NCI-H226 (cell line): ENCODE measurements at places on chromosomes 7 and 10.

- no peak for DNase-seq
Measured at GRCh38 chr7:11831156-11831735, 752 bp downstream of the THSD7A start.

DNA sequence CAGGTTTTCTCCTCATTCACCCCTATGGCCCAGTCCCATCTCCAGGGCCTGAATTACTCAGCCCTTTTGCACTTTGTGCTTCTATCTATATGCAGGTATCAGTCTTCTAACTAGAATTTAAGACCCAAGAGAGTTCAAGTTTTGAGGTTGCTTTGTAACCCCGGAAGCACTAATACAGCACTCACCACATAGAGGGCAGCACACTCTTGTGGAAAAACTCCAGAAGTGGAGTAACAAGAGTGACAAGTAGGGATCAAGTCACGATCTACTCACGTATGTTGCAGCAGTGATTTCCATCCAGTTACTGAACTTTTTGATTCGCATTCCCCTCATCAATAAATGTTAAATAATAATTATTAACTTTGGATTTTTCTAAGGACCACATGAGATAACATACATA, 151.0 kb downstream of the CHCHD3 start:
- DNase-seq, result no peak

GRCh38 chr7:135273581-135273980, 39.9 kb downstream of the STRA8 start:
- no peak for DNase-seq

- no peak for DNase-seq
Measured at GRCh38 chr7:100190048-100190711, 12.5 kb downstream of the STAG3 start.

- DNase-seq, result no peak
Measured at GRCh38 chr10:96703358-96703757, 17.0 kb downstream of the PIK3AP1 start.

DNA sequence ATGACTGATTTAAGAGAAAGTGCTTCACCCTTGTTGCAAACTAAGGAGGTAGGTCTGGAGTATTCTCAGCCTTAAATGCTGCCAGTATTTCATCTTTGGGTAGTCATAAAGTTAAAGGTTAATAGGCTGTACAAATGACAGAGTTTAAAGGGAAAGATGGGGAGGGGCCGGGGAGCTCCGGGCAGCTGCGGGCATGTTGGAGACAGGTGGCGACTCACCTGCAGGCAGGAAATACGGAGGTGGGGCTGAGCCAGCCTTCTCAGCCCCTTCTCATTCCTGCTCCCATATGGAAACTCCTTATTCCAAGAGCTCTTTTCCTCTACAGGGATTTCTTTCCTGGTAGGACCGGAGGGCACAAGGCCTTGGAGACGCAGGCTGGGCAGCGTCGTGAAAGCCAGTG, 31.8 kb upstream of the HMX3 start:
- no peak for DNase-seq

DNA sequence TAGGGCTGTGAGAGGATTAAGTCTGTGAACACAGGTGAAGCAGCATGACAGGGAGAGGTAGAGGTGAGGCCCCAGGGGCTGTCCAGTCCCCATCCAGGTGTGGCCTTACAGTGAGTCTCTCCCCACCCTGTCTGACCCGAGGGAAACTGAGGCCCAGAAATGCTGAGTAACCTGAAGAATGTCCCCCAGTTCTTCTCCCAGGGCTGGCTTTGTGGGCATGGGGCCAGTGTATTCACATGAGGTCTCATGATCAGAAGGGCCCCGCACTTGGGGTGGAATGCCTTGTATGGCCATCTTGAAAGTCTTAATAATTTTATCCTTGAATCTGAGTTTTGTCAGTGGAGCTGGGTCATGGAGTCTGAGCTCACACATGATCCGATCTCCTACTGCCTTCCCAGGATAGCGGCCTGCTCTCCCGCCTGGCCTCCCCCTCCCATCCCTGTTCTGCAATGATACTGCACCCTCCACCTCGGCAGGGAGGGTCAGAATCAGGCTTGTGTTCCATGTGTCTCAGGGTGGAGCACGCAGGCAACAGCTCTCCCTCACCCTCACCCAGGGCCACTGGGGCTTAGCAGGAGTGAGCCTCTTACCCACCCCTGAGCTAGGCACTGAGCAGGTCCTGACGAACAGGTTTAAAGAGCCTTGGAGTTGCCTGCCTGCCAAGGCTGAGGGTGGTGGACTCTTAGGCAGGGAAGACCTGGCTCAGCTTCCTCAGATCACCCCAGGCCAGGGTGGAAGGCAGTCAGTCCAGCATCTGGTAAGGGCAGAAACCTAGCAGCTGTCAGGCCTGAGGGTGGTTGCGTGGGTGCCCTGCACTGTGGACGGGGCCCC, 41.4 kb upstream of the NPFFR1 start:
- no peak for DNase-seq

DNA sequence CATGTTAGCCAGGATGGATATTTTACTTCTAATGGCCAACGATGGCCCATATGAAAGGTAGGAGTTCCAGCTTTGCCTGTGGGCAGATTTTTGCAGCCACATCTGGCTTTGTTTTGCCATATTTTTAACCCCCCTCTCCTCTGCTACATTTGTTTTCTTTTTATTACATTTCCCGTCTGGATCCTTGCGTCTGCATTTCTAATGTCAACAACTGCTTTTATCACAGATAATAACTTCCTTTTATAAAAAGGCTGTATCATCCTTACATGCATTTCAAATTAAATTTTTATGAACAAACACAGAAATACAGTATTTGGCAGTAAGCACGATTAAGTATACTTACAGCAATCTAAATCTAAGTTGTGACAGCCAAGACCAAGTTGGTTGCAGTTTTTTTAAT, 156.0 kb downstream of the BAMBI start:
- no peak for DNase-seq

GRCh38 chr7:13466874-13467547, 522.5 kb downstream of the ETV1 start:
- no peak for DNase-seq

DNA sequence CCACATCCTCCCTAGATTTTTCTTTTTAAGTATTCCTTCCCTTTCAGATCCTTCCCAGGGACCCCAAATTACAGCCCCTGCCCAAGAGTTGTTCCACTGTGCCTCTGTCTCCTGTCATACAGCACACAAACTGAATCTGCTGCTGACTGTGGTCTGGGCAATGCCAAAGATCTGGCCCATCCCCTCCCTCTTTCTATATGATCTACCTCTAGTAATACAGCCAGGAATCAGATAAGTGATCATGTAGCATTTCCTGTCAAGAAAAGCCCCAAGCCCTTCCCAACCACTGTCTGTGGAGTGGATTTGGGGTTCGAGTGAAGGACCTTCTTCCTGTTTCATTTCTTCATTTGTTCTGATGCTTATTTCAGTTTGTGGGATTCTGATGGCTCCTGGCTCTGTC, 6.7 kb downstream of the STX1A start:
- no peak for DNase-seq

GRCh38 chr7:92797693-92798092, 38.7 kb downstream of the CDK6 start:
- DNase-seq, result peak; percentile 42

GRCh38 chr7:100642534-100642907, 1.2 kb upstream of the TFR2 start:
- no peak for DNase-seq

DNA sequence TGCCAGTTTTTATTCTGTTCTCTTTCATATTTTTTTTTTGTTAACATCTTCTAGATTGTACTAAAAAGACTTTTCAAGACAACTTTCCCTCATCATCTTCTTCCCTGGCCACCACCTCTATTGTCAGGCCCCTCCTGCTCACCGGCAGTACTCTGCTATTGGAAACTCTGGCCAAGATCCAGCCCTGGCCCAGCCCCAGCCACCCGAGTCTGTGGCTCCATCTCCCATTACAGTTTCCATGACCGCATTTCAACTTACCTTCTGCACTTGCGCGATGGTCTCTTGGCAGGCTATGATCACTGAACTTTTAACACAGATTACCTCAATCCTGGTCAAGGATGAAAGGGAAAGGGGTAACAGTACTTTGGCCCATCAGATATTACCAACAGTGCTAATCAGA, 137.7 kb upstream of the POM121L12 start:
- no peak for DNase-seq

GRCh38 chr7:51817694-51818225, 501.2 kb upstream of the COBL start:
- no peak for DNase-seq

DNA sequence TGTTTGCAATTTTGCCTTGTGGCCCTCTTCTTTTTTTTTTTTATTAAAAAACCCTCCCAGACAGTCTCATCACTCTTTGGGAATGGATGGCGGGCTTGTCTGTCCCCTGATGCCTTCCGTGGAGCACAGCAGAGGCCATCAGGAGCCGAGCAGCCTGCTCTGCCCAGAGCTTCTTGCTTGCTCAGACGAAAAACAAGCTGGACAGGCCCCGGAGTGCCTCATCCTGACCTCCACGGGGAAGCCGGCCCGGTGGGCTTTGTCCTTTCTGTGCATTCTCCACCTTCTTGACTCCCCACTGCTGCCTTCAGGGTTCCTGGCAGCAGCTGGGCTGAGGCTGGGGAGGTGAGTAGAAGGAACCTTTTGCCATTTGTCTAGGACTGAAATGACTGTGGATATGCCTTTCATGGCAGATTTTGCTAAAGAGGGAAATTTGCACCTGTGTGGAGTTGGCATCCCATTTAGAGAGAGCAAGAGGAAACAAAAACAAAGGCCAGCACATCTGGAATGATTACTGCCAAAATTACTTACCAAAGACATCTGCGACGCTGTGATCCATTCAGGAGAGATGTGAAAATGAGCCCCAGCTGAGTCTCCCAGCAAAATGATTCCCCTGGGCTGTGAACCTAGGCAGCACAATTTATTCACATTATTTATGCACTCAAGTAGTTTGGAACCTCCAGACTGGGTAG, 108.3 kb downstream of the AOAH start:
- no peak for DNase-seq

DNA sequence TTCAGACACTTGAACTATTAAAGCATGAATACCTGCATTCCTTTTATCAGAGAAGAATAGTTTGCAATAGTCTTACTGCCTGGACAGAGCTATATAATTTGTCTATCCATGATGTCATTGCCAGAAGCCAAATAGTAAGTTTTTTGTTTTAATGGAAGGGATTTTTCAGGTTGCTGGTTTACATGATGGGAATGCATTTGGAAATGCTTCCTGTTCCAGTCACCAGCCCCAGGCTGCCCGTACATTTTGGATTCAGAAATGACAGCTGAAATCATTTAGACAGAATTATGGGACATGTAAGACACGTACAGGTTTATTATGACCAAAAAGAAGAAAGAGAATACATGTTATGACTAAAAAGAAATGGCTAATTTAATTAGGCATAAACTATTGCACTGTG, 293.1 kb downstream of the CDK14 start:
- no peak for DNase-seq

DNA sequence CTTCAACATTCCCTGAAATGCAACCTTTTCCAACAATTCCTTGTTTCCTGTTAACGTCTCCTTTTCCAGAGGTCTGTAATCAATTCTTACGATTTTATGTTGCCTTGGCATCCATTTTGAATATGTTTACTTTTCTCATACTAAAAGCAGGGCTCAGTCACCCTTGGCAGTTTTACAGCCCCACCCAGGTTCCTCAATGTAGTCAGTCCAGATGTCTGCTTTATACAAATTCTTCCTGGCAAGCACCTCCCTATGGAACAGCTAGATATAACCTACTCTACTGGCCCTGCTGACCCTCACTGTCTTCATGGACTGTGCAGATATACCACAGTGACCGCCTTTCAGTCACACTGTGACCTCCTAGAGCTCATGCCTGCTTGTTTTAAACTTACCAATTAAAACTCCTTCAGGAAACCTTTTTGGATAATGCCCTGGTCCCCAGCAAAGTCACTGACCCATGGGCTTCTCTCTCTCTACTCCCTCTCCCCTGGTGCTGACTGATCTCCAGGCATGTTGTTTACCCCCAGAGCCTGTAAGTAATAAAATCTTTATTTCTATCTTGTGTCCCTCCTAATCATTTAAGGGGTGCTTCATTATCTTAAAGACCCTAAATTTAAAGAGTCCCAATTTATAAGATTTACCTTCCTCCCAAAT, 147.1 kb upstream of the STEAP1 start:
- DNase-seq, result no peak

- no peak for DNase-seq
Measured at GRCh38 chr10:11509036-11509435, 102.4 kb downstream of the USP6NL start.

DNA sequence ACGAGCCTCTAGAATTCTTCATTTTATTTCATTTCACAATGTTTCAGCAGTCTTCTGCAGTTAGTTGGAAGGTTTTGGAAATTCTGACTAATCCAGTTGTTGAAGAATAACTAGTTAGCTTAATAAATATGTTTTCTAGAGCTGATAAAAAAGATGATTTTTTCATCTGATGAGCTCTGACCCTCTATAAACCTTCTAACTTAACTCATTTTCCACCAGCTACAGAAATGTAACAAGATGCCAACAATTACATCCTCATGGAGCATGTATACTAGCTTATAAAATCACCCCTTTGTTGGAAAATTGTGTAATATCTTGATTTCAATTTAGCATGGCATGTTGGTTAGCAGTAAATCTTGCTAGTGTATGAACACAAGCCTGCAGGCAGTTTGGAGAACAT, 33.1 kb downstream of the KAT6B start:
- DNase-seq, result no peak

DNA sequence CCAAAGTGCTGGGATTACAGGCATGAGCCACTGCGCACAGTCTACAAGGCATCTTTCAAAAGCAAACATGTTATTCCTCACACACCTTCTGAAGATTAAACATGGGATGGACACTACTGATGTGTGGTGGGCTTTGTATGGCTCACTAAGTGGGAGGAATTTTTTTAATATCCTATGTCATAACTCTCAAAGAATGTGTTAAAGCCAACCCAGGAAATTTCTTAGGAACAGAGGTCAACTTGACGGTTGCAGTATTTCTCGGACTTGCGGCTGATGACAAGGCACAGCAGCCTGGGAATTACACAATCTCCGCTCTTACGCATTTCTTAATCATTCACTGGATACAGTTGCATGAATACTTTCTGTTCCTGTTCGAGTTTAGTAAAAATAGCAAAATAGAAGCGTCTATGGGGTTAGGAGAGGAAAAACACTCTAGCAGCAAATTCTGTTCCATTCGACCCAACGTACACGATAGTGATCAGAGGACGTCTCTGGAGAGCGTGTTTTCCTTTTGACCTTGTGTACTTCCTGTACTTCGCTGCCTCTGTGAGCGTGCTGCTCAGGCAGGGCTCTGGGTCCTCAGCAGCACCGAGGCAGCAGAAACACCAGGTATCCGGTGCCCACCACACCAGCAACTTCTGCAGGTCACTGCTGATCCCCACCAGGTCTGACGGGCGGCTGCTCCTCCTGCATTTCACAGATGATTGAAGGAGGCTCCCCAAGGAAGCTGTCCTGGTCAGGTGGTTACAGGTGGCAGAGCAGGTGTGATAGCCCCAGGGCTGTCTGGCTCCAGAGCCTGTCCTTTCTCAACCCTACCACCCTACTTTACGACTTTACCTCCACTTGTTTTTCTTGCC, 26.4 kb upstream of the SRGN start:
- peak; percentile 97 for DNase-seq

GRCh38 chr7:83655951-83656556, 7.1 kb upstream of the SEMA3E start:
- DNase-seq, result peak; percentile 12

- DNase-seq, result no peak
Measured at GRCh38 chr10:7513936-7514335, 103.1 kb upstream of the SFMBT2 start.

- peak; percentile 14 for DNase-seq
Measured at GRCh38 chr10:110279407-110279986, 25.2 kb downstream of the SMNDC1 start.
